ENCODE measurements at places on chromosomes 7 and 10.
A peak's percentile ranks its signal among the peaks of the same experiment; 100 is the strongest.

- H3K36me3 ChIP-seq, result no peaks in the 10 kb centered on the region
- no peak overlapping the region for H3K4me3 ChIP-seq
- no peaks in the 10 kb centered on the region for H3K4me1 ChIP-seq
- DNase-seq, result no peak
Observed at GRCh38 chr10:76946270-76946669, 691.3 kb downstream of the KCNMA1 start.

- H3K4me1 ChIP-seq, result no peaks in the 10 kb centered on the region
- no peak for DNase-seq
- H3K27me3 ChIP-seq, result no peaks in the 10 kb centered on the region
Observed at GRCh38 chr10:63438506-63439498, 27.0 kb downstream of the JMJD1C start.

GRCh38 chr10:51377070-51377931, 303.0 kb downstream of the PRKG1 start:
- H3K27me3 ChIP-seq, result no peaks in the 10 kb centered on the region
- H3K36me3 ChIP-seq, result no peaks in the 10 kb centered on the region
- no peaks in the 10 kb centered on the region for H3K4me1 ChIP-seq
- no peak overlapping the region for H3K27ac ChIP-seq
- H3K4me3 ChIP-seq, result no peak overlapping the region

DNA sequence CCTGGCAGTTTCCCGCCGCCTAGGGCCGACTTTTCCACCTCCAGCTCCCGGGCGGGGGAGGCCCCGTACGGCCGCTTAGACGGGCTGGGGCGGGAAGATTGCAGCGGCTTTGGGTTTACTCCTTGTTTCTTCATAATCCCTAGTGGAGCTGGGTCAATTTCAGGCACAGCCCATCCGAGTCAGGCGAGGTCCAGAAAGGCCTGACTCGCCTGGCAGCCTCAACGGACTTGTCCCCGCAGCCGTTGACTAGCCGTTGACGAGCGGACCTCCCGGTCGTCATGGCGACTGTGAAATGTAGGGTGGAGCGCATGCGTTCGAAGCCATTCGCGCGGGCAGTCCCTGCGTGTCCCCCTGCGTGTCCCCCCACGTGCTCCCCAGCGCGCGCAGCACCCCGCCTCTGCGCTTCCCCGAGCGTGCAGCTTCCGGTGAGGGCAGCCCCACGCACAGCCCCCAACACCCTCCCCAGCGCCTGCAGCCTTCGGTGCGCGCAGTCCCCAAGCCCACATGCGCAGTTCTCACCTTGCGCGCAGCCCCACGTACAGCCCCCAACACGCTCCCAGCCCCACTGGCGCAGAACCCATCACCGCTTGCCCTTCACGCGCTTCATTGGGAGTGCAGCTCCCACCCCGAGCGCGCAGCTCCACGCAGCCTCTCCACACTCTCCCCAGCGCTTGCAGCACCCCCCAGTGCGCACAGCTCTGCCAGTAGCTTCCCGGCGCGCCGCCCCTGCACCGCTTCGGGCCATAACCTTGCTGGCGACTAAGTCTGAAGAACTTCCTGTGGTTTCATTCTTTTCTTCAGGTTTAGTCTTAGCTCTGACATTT, 67.8 kb downstream of the TBX20 start:
- peaks cover 6% of the 10 kb centered on the region for H3K4me1 ChIP-seq
- no peak for DNase-seq
- H3K27me3 ChIP-seq, result peaks cover 31% of the 10 kb centered on the region
- no peak overlapping the region for H3K27ac ChIP-seq
- H3K4me3 ChIP-seq, result peak overlapping the region; percentile 67
- H3K36me3 ChIP-seq, result no peaks in the 10 kb centered on the region

GRCh38 chr7:130344271-130344866, at the start of gene CPA5:
CPA5 (plus strand) TSS chr7:130344816; CDS start chr7:130346486, 1,670 bp downstream.
- peaks cover 1% of the 10 kb centered on the region for H3K4me1 ChIP-seq
- H3K36me3 ChIP-seq, result no peaks in the 10 kb centered on the region
- H3K4me3 ChIP-seq, result no peak within 1 kb of the TSS
- H3K27ac ChIP-seq, result no peak within 1 kb of the TSS
- no peak for DNase-seq

- no peaks in the 10 kb centered on the region for H3K36me3 ChIP-seq
- no peak overlapping the region for H3K27ac ChIP-seq
- H3K4me1 ChIP-seq, result no peaks in the 10 kb centered on the region
- H3K4me3 ChIP-seq, result no peak overlapping the region
- no peak for DNase-seq
- H3K27me3 ChIP-seq, result no peaks in the 10 kb centered on the region
Observed at GRCh38 chr10:77240041-77240652, 397.5 kb downstream of the KCNMA1 start.

DNA sequence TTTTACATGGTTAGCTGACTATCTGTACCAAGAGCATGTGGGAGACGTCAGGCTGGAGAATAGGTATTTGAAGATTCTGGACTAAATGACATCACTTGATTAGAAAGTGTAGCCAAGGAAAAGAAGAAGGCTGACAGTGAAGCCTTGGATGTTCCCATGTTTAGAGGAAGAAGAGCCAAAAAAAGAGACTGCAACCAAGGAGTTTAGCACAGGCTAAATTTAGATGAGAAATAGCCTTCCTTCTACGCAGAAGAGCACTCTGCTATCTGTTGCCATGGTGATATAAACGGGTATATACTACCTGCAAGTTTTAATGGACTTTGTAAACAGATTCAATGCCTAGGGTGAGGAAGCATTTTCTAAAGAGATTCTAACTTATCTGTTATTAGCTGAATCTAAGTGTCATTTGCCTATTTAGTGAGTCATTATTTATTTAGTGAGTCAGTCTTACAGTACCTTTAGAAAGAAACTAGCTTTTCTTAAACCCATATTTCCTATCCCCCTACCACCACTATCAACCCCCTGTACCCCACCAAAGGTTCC, 69.8 kb downstream of the CDK6 start:
- peaks cover 65% of the 10 kb centered on the region for H3K4me1 ChIP-seq
- H3K36me3 ChIP-seq, result peaks cover 70% of the 10 kb centered on the region
- DNase-seq, result no peak
- peak overlapping the region; percentile 57 for H3K27ac ChIP-seq

DNA sequence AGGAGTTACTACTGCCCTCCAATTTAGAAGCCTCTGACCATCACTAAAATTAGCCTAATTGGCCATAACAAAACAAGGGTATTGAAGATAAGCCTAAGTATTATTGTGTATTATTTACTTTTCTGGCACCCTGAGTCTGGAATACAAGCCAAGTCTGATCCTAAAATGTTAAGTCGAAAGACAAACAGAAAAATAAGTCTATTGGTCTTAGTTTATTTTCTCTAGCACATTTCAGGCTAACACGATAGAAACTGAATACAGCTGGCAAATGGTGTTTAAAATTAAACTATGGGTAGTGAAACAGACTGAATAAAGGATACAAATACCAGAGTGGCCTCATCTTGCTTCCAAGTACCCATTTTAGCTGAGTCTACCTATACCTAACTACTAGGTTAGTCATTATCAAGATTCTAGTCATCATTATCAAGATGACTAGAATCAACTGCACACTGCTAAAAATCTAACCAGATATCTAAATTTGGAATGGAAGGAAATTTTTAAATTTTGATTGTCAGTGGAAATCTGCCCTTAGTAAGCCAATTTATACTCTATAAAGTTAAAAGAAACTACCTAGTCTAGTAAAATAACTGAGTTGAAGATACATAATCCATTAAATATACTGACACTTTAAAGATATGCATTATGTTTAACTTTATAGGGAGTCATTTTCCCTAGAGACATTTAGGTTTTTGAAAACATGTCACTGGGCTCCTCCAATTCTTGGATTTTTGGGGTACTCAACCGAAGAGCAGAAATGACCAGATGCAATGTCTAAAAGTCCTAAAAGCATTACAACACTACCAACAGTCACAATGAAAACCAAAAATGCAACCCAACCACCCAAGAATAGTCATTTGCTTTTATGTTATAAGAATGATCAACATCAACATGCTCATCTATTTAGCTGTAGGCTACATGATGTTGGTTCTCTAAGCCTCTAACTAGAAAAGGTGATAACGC, 80.9 kb downstream of the NT5C2 start:
- H3K27me3 ChIP-seq, result no peaks in the 10 kb centered on the region
- H3K36me3 ChIP-seq, result peaks cover 28% of the 10 kb centered on the region
- H3K4me3 ChIP-seq, result no peak overlapping the region
- H3K4me1 ChIP-seq, result peaks cover 14% of the 10 kb centered on the region
- no peak for DNase-seq

- no peaks in the 10 kb centered on the region for H3K27me3 ChIP-seq
- DNase-seq, result no peak
- no peaks in the 10 kb centered on the region for H3K4me1 ChIP-seq
- no peak overlapping the region for H3K4me3 ChIP-seq
Observed at GRCh38 chr7:110407706-110408105, 683.2 kb upstream of the LRRN3 start.

DNA sequence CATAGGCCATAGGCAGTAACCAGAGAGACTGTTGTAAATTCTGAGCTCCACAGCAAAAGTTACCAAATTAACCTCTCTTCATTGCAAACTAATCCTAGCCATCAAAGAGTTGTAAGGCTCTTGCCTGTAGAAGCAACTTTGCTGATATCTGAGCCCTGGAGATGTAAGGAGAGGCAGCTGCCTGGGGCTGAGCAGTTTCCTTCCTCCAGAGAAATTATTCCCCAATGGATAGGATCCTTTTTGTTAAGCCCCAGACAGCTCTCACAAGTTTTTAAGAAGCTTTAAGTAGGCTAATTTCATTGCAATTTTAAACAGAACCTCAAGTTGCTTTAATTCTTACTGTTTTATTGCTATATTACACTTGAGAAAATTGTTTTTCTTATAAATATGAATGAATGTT, 211.1 kb downstream of the GALNT17 start:
- H3K4me3 ChIP-seq, result no peak overlapping the region
- DNase-seq, result no peak
- no peak overlapping the region for H3K27ac ChIP-seq
- H3K36me3 ChIP-seq, result no peaks in the 10 kb centered on the region
- H3K27me3 ChIP-seq, result no peaks in the 10 kb centered on the region

GRCh38 chr10:113921561-113922370, 67.3 kb downstream of the NHLRC2 start:
- no peak overlapping the region for H3K27ac ChIP-seq
- H3K4me1 ChIP-seq, result no peaks in the 10 kb centered on the region
- H3K27me3 ChIP-seq, result peaks cover 31% of the 10 kb centered on the region
- no peak overlapping the region for H3K4me3 ChIP-seq
- peaks cover 6% of the 10 kb centered on the region for H3K36me3 ChIP-seq

DNA sequence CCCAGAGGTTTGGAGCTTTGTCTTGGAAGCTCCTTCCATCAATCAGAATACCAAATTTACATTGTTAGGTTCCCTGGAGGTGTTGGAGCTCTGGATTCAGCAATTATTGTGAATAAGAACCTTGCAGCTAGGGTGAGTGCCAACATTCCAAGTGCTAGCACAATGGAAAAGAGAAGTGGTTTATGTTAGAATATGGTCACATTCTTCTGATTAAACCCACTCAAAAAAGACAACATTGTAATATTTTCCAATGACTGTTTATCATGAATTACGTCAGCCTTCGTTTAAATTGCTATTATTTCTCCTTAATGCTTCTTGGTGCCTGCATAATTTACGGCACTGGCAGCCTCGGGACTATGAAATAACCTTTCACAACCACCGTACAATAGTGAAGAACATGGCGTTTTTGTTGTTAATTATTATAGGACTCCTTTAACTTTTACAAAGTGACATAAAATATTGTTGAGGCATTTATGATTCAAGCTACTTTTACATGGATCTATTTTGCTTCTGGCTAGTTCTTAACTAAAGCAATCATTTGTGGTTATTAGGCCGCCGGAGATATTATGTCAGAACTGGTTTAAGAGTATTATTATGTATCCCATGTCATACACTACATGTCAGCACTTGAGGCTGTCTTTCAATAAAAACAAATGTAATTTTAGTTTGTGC, 117.7 kb downstream of the ARID5B start:
- no peak for DNase-seq
- H3K27ac ChIP-seq, result peak overlapping the region; percentile 19
- H3K4me3 ChIP-seq, result no peak overlapping the region
- no peaks in the 10 kb centered on the region for H3K27me3 ChIP-seq
- H3K36me3 ChIP-seq, result peaks cover 55% of the 10 kb centered on the region
- H3K4me1 ChIP-seq, result peaks cover 42% of the 10 kb centered on the region

- H3K27ac ChIP-seq, result no peak overlapping the region
- no peaks in the 10 kb centered on the region for H3K36me3 ChIP-seq
- H3K4me1 ChIP-seq, result no peaks in the 10 kb centered on the region
- H3K27me3 ChIP-seq, result no peaks in the 10 kb centered on the region
- no peak overlapping the region for H3K4me3 ChIP-seq
Observed at GRCh38 chr7:126589068-126589684, 663.6 kb downstream of the GRM8 start.

Data from activated T-helper 2 cell treated with anti-CD3 and anti-CD28 coated beads, Interferon-gamma antibody, Interleukin-2, Interleukin-4, amounts not matched to agents 10 μg/mL and 5 μg/mL and 100 μg/mL, durations not matched to agents 14 hours and 24 hours and 36 hours (primary cell).